Ascending aorta (tissue), 2 donors: ENCODE measurements at places on chromosomes 3 and 15. TPM values are rescaled to one million over a fixed set of nuclear protein-coding genes. Genes with fewer than 3 reads are reported as not detected.

DNA sequence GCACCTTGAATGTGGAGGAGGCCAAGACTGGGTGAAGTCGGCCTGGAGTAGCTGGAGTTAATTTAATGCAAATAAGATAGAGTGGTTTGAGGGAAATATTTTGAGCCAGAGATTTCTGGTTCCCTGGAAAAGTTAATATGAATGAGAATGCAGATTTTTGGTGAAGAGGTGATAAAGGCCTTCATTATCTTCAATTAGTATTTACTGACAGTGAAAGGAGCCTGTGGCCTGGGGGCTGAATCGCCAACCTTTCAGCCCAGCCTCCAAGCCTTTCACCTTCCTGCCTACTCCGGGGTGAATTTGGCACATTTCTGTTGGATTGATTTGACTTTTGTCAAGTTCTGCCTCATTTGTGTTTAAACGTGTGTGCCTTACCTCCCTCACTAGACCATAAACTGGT is 147.8 kb downstream of the SOX2 start:
- no peaks in the 10 kb centered on the region for H3K4me1 ChIP-seq
- no peak overlapping the region for H3K27ac ChIP-seq
- H3K36me3 ChIP-seq: no peaks in the 10 kb centered on the region
- DNase-seq: no peak

- DNase-seq: no peak
- H3K36me3 ChIP-seq: no peaks in the 10 kb centered on the region
- H3K4me1 ChIP-seq: no peaks in the 10 kb centered on the region
- no peak overlapping the region for H3K4me3 ChIP-seq
Observed at GRCh38 chr15:33099739-33100138, 94.8 kb downstream of the FMN1 start.

- DNase-seq: no peak
- no peaks in the 10 kb centered on the region for H3K27me3 ChIP-seq
- H3K27ac ChIP-seq: no peak overlapping the region
- no peaks in the 10 kb centered on the region for H3K36me3 ChIP-seq
- no peak overlapping the region for H3K4me3 ChIP-seq
Observed at GRCh38 chr15:38972831-38973230, 408.2 kb upstream of the RASGRP1 start.

DNA sequence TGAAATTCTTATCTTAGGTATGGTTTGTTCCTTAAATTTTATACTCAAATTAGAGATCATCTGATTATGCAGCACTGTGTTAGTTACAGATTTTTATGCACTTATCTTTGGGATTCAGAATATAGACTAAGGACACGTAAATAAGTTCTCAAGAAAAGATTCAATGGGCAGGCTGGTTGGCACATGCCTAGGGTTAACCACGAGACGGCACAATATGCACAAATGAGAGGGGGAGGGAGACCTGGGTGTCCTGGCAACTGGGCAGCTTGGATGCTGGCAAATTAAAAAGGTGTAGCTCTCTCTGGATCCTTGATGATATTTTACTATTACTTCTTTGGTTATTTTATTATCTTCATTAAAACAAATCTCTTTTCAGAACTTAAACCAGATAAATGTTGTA is 672 bp downstream of the AADAC start:
- no peak overlapping the region for H3K4me3 ChIP-seq
- DNase-seq: no peak
- no peak overlapping the region for H3K27ac ChIP-seq
- no peaks in the 10 kb centered on the region for H3K4me1 ChIP-seq

DNA sequence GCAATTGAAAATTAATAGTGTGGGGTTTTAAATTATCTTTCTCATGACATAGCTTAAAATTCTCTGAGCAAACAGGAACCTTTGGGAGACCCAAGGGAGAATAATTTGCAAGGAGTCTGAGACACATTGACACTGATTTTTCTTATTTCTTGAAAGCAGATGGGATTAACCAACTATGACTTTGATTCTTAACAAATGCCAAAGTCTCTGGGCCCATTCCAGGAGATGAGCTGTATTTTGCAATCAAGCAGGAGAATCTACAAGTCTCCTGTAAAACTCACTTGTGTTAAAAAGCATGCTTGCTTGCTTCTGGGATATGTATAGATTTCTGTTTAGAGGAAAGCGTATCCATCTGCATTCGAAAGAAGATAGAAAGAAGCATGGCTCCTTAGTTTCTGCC is 71.3 kb upstream of the STT3B start:
- H3K36me3 ChIP-seq: no peaks in the 10 kb centered on the region
- DNase-seq: no peak
- H3K27me3 ChIP-seq: no peaks in the 10 kb centered on the region
- no peaks in the 10 kb centered on the region for H3K4me1 ChIP-seq

FOXB1 gene
- not detected for total RNA-seq

- no peaks in the 10 kb centered on the region for H3K4me1 ChIP-seq
- no peak for DNase-seq
- H3K27me3 ChIP-seq: no peaks in the 10 kb centered on the region
- H3K4me3 ChIP-seq: no peak overlapping the region
- H3K27ac ChIP-seq: no peak overlapping the region
- no peaks in the 10 kb centered on the region for H3K36me3 ChIP-seq
Observed at GRCh38 chr3:152349392-152349791, 80.7 kb downstream of the MBNL1 start.

CDHR4 gene
- not detected for total RNA-seq

PLCL2 gene
- total RNA-seq: 2.9 TPM

- H3K27ac ChIP-seq: no peak overlapping the region
- DNase-seq: no peak
- H3K4me1 ChIP-seq: no peaks in the 10 kb centered on the region
- H3K27me3 ChIP-seq: no peaks in the 10 kb centered on the region
- H3K36me3 ChIP-seq: peaks cover 8% of the 10 kb centered on the region
Observed at GRCh38 chr15:77052556-77052955, 18.4 kb downstream of the TSPAN3 start.

DNA sequence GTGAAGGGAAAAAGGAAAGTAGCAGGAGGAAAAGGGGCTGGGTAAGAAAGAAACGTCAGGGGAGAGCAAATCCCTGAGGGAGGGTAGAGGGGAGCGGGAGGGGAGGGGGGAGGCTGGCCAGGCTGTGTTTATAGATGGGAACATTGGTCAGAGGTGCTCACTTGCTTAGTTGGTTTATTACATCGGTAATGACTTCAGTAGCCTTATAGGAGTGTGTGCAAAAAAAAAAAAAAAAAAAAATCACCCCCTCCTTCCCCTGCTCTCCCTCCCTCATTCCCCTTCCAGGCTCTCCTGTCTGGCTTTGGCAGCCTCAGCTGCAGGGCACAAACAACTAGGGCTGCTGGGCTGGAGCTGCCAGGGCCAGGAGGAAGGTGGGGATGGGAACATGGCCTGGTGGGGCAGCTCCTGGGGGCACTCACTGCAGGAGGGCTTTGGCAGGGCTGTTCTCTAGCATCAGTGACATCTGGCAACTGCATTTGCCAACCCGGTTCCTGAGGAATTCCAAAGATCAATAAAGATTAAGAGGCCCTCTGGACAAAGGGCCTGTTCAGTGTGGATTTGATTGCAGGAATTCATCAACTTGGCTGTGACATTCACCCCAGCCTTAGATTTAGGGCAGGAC is 334.5 kb upstream of the FRG2C start:
- no peaks in the 10 kb centered on the region for H3K4me1 ChIP-seq
- H3K36me3 ChIP-seq: no peaks in the 10 kb centered on the region
- no peak for DNase-seq
- H3K4me3 ChIP-seq: no peak overlapping the region

- DNase-seq: no peak
- H3K36me3 ChIP-seq: no peaks in the 10 kb centered on the region
- H3K27me3 ChIP-seq: no peaks in the 10 kb centered on the region
- no peaks in the 10 kb centered on the region for H3K4me1 ChIP-seq
- no peak overlapping the region for H3K27ac ChIP-seq
Observed at GRCh38 chr3:69776289-69776688, 37.0 kb downstream of the MITF start.

DNA sequence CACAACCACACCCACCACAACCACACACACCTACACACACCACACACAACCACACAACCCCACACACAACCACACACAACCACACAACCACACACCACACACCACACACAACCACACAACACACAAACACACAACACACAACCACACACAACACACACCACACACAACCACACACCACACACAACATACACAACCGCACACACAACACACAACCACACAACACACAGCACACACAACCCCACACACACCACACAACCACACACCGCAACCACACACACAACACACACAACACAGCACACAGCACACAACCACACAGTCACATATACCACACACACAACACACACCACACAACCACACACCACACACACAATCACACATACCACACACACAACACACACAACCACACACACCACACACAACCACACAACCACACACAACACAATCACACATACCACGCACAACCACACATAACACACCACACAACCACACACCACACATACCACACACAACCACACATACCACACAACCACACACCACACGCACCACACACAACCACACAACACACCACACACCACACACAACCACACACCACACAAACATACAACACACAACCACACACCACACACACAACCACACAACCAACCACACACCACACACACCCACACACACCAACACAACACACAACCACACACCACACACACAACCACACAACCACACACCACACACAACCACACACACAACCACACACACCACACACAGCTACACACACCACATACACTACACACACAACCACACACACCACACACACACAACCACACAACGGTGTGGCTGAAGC is 23.7 kb downstream of the CPN2 start:
- H3K4me3 ChIP-seq: no peak overlapping the region
- H3K27me3 ChIP-seq: no peaks in the 10 kb centered on the region
- DNase-seq: no peak
- H3K36me3 ChIP-seq: no peaks in the 10 kb centered on the region
- H3K4me1 ChIP-seq: no peaks in the 10 kb centered on the region

DNA sequence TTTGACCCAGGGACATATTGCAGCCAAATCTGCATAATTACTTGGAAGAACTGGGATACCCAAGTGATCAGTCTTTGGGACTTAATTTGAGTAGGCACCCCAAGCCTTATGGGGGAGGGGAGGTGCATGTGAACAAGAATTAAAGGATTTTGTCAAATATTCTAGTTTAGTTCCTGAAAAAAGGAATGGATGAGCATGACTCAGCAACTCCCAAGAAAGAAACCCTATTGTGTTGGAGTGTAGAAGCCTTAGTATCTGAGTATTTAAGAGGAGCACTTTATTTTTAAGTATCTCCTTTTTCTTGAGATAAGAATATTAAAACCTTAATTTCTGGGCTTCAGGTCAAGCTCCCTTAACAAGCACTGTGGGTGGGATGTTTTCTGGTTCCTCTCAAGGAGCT is 222.4 kb downstream of the CD47 start:
- H3K4me1 ChIP-seq: no peaks in the 10 kb centered on the region
- no peak overlapping the region for H3K4me3 ChIP-seq

LPP gene
- 1,791 TPM for total RNA-seq

DNA sequence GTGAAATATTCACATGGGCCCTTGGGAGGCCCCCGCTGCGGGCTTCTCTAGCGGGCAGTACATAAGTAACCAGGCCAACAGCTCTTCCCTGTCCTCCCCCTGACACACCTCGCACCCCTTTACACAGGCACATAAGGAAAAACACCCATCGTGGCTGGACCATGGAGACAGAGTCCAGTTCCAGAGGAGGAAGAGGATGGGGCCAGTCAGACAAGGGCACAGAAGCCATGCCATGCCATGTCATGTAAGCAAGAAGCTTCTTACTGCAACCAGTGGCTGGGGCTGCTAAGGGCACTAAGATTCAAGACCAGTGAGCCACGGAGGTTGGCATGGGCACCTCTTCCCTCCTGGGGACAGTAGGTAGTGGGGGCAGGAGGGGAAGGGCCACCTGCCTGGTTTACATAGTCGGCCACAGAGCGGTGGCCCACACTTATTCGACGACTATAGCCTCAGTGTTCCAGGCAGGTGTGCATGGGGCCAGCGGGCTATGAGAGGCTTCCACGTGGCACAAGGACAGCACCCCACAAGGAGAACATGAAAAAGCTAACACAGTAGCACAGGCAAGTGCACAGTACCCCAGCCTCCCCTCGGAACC is 5.7 kb upstream of the CYP11A1 start:
- no peak for DNase-seq
- no peaks in the 10 kb centered on the region for H3K36me3 ChIP-seq
- H3K4me3 ChIP-seq: no peak overlapping the region
- no peak overlapping the region for H3K27ac ChIP-seq
- H3K4me1 ChIP-seq: peaks cover 4% of the 10 kb centered on the region

ZBBX gene
- not detected for total RNA-seq

PLS1 gene
- total RNA-seq: 1.8 TPM

FBXO45 gene
- 0.64 TPM for total RNA-seq

UTS2B gene
- 16.8 TPM for total RNA-seq

GRCh38 chr15:70058642-70059360 is 38.9 kb downstream of the TLE3 start:
- H3K4me1 ChIP-seq: no peaks in the 10 kb centered on the region
- H3K4me3 ChIP-seq: no peak overlapping the region
- H3K36me3 ChIP-seq: peaks cover 95% of the 10 kb centered on the region
- no peaks in the 10 kb centered on the region for H3K27me3 ChIP-seq
- H3K27ac ChIP-seq: no peak overlapping the region
- no peak for DNase-seq

DNA sequence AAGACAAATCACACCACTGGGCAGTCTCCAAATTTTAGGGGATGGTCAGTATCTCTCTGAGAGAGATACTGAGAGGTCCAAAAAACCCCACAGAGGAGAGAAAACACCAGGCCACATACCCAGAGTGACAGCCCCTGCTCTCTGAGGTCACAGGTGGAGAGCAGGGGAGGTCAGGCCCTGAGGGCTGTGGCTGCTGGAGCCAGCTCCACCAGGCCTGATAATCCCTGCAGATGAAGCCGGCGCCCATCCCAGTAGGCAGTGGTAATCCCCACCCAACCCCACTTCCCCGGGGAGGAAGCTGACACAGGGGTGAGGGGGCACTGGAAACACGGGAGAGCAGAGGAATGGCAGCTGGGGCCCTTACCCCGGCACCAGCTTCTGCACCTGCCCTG is 31.2 kb upstream of the SRP14 start:
- H3K27ac ChIP-seq: peak overlapping the region; percentile 79
- peaks cover 7% of the 10 kb centered on the region for H3K4me1 ChIP-seq
- H3K4me3 ChIP-seq: no peak overlapping the region
- no peaks in the 10 kb centered on the region for H3K36me3 ChIP-seq
- H3K27me3 ChIP-seq: no peaks in the 10 kb centered on the region

DNA sequence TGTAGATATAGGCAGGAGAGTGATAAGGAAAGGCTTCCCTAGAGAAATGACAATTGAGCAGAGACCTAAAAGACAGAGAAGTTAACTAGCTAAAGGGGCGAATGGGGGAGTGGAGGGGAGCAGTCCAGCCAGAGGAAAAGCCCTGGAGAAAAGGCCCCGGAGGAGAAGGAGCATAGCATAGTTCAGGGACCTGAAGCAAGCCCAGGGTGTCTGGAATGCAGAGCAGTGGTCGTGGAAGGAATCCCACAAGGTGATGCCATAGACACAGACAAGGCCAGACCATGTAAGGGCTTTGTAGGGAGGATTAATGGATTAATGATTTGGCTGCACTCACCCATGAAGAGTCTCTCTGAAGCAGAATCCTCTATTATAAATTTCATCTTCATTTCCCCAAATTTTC is 45.8 kb upstream of the LRRN1 start:
- no peak for DNase-seq
- H3K27me3 ChIP-seq: no peaks in the 10 kb centered on the region
- no peaks in the 10 kb centered on the region for H3K4me1 ChIP-seq
- no peaks in the 10 kb centered on the region for H3K36me3 ChIP-seq
- no peak overlapping the region for H3K27ac ChIP-seq

SPINT1 gene
- 1.5 TPM for total RNA-seq

GPR87 gene
- not detected for total RNA-seq
